ENCODE measurements at places on chromosomes 11 and 22.

DNA sequence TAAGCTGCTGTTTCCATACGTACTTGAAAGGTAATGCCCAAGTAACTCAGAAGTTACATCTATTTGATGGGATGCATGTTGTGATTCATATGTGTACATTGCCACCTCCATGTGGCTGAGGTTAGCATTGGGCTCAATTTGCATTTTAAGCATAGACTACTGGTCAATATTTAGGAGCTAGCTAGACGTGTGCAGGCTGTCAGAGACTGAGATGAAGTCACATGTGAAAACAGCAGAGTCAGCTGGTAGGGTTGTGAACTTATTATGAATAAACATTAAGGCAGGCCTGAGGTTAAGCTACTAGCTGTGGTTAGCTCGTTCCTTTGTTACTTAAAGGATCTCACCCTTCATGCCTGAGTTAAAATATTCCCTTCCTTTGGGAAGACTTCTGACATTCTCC is 114.5 kb upstream of the MTNR1B start:
- DNase-seq, result no peak

DNA sequence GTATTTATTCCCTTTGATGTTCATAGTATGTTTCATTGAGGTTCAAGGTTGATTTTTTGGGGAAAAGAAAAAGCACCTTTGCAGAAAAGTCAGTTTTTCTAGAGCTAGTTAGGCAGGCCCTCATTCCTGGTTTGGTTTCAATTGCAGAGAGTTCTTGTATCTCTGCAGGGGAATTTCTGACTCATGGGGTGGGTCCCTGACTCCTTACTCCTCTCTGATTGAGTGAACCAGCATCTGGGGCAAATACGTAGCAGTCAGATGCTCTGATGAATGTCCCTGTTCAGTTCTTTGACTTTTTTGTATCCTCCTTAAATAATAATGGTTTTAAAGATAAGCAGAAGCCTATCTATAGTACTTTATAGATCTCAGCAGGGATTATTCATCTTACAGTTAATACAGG is 7.7 kb upstream of the NCR3LG1 start:
- no peak for DNase-seq

DNA sequence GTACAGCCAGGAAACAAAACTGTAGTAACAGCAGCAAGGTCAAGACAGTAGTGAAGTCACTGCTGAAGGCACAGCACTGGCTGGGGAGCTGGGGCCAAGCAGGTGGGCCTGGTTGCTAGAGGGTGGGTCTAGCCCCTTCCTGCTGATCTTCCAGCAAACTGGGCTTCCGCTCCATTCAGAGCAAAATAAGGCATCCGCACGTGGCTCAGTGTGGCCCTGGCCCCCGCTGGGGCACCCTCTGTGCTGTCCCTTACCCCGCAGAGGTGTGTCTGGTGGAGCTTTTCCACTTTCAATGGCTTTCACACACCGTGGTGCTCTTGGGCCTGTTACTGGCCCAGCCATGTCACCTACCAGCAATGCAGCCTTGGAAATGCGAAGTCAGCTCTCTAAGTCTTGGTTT is 162.4 kb upstream of the B3GAT1 start:
- no peak for DNase-seq

DNA sequence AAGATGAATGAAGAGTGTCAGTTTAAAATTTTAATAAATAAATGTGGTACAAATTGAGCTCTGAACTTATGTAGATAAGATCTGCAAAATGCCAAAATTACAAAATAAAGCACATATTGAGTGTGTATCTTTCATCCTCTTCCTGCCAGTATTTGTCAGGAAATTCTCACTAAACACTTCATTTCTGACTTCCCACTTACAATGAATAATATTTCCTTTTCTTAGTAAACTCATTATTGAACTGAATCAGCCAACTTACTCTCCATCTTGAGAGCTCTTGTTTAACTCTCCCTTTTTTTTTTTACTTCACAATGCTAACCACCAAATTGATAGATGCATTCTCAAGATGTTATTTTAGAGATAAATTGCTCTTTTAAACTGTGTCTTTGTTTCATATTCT is 1230.2 kb downstream of the JRKL start:
- no peak for DNase-seq

GRCh38 chr11:17267576-17267975 is 9.0 kb upstream of the NUCB2 start:
- DNase-seq, result no peak

GRCh38 chr11:111808063-111808588 is 41.9 kb upstream of the PPP2R1B start:
- DNase-seq, result no peak

GRCh38 chr11:73854680-73855079 is 22.0 kb downstream of the COA4 start:
- no peak for DNase-seq

DNA sequence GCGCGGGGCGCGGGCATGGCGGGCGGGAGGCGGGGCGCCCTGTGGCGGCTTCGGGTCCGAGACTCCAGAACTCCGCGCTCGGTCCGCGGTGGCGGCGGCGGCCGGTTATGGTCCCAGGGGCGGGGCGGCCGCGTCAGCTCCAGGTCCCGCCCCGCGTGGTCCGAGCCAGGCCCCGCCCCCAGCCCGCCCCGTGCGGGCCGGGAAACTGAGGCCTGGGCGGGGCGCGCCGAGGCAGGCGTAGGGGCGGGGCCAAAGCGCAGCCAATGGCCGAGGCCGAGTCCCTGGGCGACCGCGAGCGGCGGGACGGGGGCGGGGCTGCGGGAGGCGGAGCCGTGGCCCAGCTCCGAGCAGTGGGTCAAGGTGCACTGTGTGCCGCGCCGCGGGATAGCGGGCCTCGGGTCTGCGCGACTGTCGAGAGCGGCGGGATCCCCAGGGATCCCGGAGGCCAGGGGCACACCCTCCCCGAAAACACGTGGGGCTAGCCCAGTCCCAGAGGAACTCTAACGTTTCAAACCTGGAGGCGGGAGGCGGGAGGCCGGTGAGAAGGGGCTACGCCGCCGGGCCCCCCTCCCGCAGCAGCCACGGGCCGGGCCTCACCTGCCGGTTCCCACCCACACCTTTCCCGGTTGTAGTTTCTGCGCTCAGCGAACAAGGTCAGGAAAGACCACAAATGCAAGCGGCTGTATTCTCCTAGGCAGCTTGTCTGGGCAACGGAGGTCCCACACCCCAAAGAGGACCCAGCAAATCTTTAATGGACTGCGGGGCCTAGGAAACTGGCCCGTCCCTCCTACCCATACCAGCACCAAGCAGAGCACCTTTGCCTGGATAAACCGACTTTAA is at the start of gene SLC25A1:
Gene SLC25A1, minus strand, starts transcription at position 80 of the 840 bp plus-strand sequence. Its CDS starts 63 bp downstream, at position 17.
- DNase-seq, result peak; percentile 70

DNA sequence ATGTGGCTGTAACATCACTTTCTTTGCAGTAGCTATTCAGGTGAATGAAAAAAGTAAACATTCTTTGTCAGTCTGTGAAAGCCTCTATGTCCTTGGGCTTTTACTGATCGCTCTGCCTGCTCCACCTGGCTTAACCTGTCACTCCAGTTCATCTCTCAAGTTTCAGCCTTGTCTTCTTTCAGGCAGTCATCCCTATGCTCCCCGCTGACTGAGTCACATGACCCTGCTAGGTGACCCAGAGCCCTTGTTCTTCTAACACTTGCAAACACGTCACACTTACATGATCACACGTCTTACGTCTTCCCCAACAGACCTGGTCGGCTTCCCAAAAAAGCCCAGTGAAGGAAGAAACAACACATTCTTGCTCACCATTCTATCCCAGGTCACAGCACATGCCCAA is 499.3 kb upstream of the TENM4 start:
- no peak for DNase-seq

- DNase-seq, result no peak
Observed at GRCh38 chr11:61551634-61552033, 29.2 kb downstream of the SYT7 start.

GRCh38 chr11:75554258-75555022 is 7.6 kb upstream of the SERPINH1 start:
- DNase-seq, result no peak

- DNase-seq, result no peak
Observed at GRCh38 chr11:112017538-112017937, 7.7 kb upstream of the DLAT start.

DNA sequence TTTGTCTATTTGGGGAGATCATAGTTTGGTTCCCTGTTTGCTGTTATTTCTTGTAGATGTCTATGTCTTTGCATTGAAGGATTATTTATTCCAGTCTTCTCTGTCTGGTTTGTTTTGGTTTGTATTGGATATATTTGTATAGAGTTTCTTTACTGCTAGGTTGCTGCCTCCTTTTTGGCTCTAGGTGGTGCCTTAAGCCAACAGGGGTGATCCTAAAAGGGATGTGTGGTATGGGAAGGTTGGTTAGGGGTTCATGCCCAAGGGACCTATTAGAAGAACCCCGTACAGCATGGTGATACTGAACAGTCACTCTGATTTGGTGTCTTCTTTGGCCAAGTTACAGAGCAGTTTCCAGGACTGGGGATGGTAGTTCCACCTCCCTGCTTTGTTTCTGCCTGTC is 36.4 kb upstream of the PGR start:
- no peak for DNase-seq

DNA sequence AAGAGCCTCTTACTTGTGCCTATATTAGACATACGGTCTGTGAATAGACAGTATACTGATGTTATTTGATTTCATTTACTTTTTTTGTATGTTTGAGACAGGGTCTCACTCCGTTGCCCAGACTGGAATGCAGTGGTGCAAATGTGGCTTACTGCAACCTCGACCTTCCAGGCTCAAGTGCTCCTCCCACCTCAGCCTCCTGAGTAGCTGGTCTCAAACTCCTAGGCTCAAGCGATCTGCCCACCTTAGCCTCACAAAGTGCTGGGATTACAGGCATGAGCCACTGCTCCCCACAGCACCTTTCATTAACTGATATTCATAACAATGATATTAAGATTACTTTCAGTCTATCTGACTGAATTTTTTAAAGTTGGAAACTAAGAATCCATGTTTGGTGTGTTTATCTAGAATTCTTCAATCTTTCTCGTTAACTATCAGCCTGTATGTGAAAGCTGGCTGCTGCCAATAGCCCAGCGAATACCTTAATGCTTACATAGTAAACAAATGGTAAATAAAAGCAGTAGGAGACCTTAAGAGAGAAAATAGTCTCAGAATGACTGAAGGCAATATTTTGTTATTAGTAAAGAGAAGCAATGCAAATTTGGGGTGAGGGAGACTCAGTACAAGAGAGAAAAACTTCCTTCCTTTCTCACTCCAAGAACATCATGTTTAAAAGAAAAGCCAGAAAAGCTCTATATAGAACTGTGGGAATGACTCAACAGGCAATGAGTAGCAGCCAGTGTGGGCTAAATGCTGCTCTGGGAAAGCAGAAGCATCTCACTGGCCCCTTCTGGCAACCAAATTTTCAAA is 101.9 kb downstream of the MRTFA start:
- no peak for DNase-seq

DNA sequence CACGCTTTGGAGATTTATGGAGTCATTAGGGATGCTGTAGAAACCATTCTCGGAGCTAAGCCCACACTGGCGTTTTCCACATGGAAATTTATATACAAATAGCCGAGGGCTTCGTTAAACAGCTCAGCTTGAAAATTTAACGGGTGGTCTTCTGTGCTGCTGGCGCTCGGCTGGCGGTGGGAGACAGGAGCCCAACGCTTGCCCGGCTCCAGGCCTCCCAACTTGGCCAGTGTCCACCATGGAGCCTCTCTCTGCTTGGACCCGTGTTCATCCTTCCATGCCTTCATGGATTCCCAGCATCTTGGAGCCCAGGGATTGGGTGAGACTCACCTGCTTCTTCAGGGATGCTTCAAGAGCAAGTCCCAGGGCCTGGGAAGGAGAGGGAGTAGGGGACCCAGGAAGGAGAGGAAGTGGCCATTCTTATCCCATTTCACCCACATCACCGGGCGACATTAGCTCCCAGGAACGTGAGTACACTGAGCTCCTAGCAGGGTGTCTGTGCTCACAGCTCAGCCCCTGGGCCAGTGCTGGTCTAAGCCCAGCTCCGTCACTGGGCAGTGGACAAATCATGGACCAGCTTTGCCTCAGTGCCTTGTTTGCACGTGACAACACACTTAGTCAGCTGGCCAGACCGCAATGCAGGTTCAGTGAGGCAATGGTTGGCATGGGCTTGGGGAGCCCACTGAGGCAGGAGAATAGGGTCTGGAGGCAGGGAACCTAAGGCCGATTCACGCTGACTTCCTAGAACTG is 944.3 kb downstream of the BRD1 start:
- DNase-seq, result no peak

DNA sequence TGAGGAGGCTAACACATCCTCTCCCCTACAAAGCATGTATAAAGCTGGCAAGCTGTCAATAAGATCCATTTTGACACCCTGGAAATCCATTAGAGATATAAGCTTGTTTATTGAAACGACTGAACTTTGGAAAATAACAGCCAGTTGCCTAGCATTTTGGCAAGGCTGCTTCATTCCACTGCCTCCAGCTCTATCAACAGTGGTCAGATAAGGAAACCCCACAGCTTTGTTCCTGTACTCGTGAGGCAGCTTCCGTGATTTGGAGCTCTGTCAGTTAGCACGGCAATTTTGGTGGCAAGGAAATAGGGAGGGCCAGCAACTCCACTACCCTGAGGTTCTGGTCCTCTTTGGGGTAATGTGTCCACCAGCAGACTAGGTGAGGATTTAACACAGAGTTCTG is 2.0 kb upstream of the OR51S1 start:
- DNase-seq, result no peak

GRCh38 chr22:29883775-29884097 is 762 bp downstream of the MTMR3 start:
- no peak for DNase-seq

DNA sequence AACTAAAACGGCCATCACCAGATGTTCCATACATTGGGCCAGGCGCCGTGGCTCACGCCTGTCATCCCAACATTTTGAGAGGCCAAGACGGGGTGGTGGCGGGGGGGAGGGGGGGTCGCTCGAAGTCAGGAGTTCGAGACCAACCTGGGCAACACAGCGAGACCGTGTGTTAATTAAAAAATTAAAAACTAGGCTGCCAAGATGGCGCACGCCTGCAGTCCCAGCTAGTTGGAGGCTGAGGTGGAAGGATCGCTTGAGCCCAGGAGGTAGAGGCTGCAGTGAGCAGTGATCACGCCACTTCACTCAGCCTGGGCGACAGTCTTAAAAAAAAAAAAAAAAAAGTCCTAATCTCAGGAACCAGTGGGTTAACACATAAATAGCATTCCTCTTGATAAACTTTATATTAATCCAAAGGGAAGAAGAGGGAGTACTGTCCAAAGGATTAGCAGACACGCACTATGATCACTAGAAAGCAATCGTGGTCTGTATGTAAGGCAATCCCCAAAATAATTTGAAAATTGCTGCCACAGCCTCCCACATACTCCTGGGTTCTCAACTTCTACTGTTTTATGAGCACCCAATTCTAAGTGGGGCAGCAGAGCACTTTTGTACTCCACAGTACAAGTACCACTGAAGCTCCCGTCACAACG is 604 bp downstream of the PUS3 start:
- DNase-seq, result no peak
